ENCODE measurements at places on chromosomes 5 and 9.

- no peak for DNase-seq
These were observed 74.7 kb downstream of the LNPEP start for GRCh38 chr5:97010606-97011005.

DNA sequence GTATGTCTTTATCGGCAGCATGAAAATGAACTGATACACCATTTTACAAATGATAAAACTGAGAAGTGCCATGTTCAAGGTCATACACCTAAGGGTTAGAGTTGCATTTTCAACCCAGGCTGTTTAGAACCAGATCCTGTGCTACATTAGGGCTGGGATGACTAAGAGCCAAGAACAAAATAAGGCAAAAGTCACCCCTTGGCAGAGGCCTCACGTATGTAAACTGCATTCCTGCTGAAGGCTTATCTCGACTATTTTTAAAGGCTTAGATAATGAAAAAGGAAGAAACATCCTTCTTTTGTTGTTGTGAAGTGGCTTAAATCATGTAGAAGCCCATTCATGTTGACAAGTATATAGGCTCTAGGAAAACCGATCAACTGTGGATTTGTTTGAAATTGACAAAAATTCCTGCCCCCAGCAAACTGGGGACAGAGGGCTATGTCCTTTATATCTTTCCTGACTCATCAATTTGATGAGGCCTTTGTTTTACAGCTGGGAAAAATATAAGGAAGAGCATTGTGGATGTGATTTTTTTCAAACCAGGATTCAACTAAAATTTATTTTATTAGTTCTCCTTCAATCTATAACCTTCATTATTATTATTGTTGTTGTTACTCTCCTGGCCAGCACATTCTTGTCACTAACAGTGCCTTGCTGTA, 196.5 kb downstream of the SNX18 start:
- no peak for DNase-seq

- no peak for DNase-seq
These were observed 44.1 kb downstream of the COL23A1 start for GRCh38 chr5:178545941-178546674.

GRCh38 chr9:133527444-133527920, 2.7 kb upstream of the MYMK start:
- DNase-seq = no peak

GRCh38 chr9:109887079-109887478, 107.1 kb downstream of the PALM2AKAP2 start:
- DNase-seq = peak; percentile 69

GRCh38 chr9:114798780-114799427, 6.9 kb downstream of the TNFSF15 start:
- DNase-seq = no peak

DNA sequence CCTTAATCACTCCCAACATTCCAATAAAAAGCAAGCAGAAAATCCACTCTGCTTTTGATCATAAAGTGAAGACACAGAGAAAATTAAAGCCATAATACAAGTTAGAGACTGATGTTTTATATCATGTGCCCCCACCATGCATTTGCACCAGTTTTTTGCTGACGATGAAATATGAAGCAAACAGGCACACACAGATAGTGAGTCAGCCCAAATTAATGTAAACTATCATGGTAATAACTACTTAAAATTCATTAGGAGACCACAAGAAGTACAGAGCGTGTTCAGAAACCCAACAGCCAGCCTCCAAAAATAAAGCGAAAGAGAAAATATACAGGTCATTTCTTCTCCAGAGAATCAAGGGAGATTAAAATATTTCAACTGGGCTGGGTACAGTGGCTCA, 46.4 kb upstream of the KDM4C start:
- peak; percentile 36 for DNase-seq

GRCh38 chr9:30937106-30937505, 1447.3 kb upstream of the ACO1 start:
- no peak for DNase-seq

GRCh38 chr5:162372256-162372655, 304.7 kb downstream of the GABRG2 start:
- no peak for DNase-seq

DNA sequence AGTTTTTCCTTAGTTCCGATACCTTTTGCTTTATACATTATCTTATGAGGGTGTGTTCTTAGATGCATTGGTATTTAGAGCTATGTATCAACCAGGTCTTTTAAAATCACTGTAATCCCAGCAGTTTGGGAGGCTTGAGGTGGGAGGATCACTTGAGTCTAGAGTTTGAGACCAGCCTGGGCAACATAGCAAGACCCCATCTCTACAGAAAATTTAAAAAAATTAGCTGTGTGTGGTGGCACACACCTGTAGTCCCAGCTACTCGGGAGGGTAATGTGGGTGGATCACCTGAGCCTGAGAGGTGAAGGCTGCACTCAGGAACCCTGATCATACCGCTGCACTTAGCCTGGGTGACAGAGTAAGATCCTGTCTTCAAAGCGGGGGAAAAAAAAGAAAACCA, 15.1 kb downstream of the SPIN1 start:
- no peak for DNase-seq

DNA sequence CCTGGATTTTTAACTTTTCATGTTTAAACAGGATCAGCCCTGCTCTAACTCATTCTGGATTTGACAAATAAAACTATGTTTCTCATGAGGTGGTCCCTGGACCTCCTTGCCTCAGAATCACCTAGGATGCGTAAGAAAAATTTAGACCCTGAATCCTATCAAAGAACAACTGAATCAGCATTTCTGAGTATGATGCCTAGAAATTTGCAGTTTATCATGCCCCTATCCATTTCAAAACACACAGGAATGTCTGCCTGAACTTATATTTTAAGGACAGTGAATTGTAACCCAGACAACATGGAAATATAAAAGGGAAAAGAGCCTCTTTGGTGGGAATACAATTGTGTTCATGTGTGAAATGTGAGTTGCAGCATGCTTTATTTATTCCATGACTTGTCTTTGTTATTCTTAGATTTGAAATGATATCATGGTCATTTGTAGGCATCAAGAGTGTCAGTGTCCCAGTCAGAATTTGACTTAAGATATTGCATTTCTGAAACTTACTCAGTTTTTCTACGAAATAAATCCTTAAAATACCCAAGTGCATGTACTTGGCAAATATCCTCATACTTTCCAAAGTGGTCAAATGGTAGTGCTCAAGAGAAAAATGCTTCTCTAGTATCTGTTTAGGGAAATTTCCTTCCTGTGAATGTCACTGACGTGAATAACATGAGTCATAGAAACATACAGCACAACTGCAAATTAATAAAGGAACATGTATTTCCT, 144.3 kb downstream of the GIN1 start:
- peak; percentile 32 for DNase-seq

DNA sequence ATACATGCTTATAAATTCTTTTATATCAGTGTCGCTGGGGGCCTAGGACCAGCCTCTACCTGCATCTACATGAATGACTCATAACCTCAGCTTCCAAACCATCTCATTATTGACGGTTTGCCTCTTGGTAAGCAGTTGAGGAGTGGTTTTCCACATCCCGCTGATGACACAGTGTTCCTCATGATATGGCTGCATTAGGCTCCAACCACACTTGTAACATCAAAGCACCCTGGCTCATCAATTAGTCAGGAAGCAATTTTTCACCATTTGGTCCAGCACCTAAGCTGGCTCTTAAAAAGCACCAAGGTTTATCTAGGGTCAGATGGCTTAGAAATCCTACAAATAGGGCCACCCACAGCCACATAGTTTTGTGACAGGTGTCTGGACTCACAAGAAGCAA, 402.4 kb downstream of the ARHGEF28 start:
- DNase-seq = no peak

DNA sequence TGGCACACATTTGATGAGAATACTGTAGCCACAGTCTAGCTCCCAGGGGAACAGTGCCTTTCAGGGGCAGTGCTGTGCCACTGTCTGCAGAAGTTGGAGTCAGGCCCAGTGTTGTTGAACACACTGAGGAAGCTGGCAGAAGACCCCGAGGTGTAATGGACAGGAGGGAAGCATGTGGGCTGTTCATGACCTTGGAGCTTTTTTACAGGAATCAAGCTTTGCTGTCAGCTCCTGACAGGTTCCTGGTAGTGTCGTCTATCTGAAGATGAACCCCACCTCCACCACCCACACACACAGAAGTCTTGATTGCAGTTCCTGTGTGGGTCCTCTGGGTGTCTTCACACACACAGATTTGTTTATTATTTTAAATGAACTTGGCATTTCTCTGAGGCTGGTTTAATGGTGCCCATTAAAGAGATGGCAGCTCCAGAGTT, 40.3 kb upstream of the TNFAIP8 start:
- DNase-seq = peak; percentile 58

DNA sequence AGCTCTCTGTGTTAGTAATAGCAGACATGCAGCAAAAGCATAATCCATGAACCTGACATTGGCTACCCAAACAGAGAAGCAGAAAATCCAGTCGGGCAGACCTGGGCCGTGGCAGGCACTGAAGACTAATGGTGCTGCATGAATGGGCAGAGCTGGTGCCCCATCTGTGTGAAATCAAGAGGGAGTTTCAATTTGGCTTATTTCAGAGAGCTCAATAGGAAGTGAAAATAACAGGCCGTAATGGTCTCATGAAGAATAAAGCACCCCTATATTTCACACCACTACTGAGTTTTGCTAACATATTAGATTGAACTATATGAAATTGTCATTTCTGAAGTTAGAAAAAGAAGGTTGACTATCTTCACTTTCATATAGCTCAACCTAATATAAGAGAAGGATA, 149.7 kb downstream of the ENC1 start:
- DNase-seq = no peak

GRCh38 chr5:139660923-139661814, 13.0 kb downstream of the CXXC5 start:
- DNase-seq = peak; percentile 96

DNA sequence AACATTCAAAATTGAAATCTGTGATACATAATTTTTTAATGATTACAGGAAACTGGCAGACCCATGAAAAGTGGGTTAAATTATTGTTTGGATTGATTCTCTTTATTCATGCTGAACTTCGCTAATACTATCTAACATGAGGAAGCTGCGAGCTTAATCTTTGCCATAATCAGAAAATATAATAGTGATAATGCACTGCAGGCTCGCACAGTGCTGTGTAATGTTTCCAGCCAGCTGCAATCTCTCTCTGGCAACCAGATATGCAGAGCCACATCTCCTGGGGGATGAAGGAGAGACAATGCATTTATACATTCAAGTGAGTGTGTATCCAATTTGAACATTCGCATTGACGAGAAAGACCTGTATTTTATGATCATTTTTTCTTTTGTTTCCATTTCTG, 669.7 kb upstream of the RGMB start:
- no peak for DNase-seq

DNA sequence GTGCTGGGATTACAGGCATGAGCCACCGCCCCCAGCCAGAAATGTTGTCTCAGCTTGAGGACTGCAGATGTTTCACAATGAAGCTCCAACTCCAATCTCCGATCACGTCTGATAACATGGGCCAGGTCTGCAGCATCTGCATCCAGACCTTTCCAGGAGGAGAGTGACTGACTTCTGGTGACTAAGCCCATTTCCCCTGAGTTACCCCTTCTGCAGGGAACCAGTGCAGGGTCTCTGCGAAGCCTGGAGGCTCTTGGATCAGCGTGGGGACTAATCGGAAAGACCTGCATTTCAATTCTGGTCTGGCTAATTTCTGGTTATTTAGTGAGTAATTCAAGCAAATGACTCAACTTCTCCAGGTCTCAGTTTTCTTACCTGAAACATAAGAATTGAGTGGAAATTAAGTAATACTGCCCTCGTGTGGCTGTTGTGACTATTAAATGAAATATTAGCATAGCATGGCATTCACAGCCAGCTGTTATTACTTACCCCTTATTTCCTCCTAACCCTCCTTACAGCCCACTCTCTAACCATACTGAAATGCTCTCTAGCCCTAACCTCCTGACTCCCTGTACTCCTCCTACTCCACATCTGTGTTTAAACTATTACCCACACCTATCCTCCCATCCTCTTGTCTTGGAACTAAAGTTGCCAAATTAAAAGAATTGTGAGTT, 2.2 kb upstream of the GNPDA1 start:
- peak; percentile 55 for DNase-seq

DNA sequence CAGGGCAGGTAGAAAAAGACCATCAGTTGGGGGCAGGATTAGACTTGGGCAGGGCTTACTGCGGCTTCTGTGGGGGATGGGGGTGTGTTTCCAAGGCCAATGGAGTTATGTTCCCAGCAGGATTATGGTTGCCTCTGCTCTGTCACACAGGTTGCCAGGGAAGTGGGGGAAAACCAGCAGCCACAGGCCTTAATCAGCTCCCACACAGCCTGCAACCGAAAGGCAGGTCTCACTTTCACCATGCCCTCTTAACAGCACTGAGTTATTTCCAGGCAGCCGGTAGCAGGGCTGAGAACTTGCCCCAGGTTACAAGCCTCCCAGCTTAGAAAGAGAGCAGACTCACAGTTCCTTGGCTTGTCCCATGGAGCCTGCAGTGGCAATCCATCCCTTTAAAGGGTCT, 205.5 kb downstream of the FGF10 start:
- DNase-seq = no peak

DNA sequence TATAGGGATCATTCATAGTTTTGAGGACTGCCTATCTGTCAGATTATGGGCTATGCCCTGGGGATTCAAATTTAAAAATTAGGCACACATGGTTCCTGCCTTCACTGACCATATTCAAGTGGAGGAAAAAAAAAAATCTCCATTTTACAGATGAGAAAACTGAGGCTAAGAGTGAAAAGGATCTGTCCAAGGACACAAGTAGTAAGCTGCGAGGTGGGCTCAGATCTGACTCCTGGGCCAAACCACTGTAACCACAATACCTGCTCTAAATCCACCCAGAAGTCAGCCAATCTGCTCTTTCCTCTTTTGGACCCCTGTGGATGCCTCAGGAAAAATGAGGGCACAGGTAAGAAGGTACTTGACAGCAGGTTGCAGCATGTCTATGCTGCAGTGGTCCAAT, 2.8 kb upstream of the TOR1A start:
- DNase-seq = no peak

DNA sequence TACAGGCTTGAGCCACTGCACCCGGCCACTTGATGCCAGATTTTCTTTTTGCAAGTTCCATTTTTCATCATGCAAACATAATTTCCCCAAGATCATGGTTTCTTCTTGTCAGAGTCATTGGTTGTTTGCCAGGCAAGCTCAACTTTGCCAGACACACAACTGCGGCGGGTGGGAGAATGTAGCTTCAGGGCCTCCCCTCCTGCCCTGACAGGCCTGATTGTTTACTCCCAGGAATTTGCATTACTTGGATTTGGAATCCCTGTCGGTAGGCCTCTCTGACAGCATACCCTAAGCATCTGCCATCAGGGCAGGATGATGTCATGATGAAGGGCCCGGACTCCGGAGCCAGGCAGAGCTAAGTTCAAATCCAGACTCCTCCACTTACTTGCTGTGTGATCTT, 15.1 kb downstream of the RPS14 start:
- peak; percentile 63 for DNase-seq

GRCh38 chr5:73797132-73797510, 171.1 kb downstream of the ARHGEF28 start:
- DNase-seq = peak; percentile 16

DNA sequence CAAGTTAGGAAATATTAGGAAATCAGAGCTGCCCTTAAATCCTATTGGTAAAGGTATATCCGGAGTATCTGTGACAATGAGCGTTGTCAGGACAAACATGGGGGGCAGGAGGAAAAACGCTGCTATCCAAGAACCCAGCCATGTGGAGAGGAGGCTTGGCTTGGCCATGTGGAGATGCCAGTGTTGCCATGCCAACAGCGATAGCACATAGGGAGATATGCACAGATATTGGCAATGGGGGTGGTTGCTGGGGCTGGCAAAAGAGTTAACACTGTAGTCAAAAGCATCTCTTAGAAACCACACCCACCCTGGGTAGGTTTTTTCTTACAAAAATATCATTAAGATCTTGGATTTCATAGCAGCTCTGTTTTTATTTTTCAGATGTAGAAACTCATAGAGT, 106.4 kb upstream of the ASTN2 start:
- DNase-seq = no peak

All from GM03348 (cell line).